ENCODE measurements at places on chromosomes 5 and 9. TPM values are rescaled to one million over a fixed set of nuclear protein-coding genes. Genes with fewer than 3 reads are reported as not detected.
A peak's percentile ranks its signal among the peaks of the same experiment; 100 is the strongest.

HINT2 gene
- 30.7 TPM for total RNA-seq

TPRN gene
- total RNA-seq, result 18.5 TPM

TERT gene
- total RNA-seq, result 0.33 TPM

SLC36A3 gene
- not detected for total RNA-seq

FRMPD1 gene
- 0.50 TPM for total RNA-seq

GRCh38 chr5:78574731-78575161 is 73.8 kb downstream of the LHFPL2 start:
- no peak overlapping the region for H3K4me3 ChIP-seq
- peak overlapping the region; percentile 66 for H3K27ac ChIP-seq
- no peaks in the 10 kb centered on the region for H3K27me3 ChIP-seq
- DNase-seq, result no peak

- H3K4me3 ChIP-seq, result no peak overlapping the region
- no peaks in the 10 kb centered on the region for H3K36me3 ChIP-seq
- peaks cover 16% of the 10 kb centered on the region for H3K4me1 ChIP-seq
- DNase-seq, result no peak
Measured at GRCh38 chr5:35369965-35370790, 139.9 kb upstream of the PRLR start.
